ENCODE measurements at places on chromosomes 11 and 22.
A peak's percentile ranks its signal among the peaks of the same experiment; 100 is the strongest.

DNA sequence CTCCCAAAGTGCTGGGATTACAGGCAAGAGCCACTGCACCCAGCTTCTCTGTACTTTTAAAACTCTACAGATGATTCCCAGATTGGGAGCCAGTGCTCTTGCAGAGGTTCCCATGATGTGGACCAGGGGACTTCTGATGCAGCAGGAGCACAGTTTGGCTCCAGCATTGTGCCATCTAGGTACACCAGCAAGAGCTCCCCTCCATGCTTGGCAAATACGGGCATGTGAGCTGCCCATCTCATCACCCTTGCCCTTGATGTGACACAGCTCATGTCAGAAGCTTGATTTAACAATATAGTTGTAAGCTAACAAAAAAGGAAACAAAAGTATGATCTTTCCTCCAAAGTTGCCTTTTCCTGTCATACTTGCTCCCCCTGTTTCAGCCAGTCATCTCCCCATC, 28.7 kb downstream of the SNU13 start:
- DNase-seq, result no peak

- DNase-seq, result no peak
These were observed 10.5 kb upstream of the C11orf24 start for GRCh38 chr11:68282141-68282860.

DNA sequence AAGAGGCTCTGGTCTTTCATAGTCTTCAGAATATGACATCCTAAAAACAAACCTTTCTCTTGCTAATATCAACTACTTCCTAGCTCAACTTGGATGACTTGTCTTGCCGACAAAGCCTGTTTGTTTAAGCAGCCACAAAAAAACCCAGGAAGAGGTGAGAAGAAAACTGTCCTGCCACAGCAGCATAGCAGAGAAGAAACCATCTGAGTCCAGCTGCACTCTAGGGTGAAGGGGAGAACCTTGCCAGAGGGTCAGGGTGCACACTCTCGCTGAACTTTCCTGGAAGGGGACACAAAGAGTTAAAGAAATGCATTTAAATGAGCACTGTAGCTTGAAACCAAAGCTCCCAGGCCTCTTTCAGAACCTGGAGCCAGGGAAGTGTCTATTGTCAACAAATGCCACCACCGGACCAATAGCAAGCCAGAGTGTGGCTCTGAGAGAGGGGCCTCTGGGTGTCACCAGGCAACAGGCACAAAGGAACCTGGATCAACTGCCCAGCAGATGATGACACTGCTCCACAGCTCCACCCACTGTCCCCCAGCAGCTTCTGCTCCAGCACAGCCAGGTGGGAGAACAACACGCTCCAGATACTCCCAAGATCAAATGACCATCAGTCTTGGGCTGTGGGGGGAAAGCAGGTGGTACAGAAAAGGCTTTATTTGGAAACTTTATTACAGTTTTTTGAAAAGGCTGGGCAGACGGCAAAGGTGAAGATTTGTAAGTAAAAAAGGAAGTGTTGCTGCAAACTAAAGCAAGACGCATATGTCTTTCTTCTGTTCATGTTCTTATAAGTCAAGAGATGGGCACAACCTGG, 105.7 kb downstream of the RASSF10 start:
- no peak for DNase-seq

- no peak for DNase-seq
These were observed 19.7 kb downstream of the SART1 start for GRCh38 chr11:65981101-65981740.

DNA sequence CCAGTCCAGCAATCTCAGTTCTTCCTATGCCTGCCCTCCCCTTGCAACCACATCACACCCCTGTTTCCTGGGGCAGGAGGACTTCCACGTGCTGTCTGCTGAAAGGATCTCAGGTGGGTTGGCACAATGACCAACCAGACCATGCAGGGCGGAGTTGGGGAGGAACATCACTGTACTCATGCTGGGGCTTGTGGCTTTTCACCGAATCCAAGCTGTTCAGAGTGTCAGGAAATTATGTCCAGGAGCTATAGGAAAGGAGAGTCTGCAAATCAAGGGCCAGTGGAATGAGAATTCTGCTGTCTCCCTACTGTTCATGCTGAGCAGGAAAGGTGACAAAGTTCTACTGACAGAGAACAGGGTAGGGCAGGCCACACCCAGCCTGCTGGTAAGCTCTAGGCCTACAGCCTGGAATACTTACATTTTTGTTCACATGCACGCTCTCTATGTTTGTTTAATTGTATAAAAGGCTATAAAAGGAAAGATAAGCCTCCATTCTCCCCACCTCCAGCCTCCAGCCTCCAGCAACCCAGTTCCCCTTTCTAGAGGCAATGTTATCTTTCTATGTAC, 1.7 kb upstream of the PLAAT2 start:
- DNase-seq, result no peak

DNA sequence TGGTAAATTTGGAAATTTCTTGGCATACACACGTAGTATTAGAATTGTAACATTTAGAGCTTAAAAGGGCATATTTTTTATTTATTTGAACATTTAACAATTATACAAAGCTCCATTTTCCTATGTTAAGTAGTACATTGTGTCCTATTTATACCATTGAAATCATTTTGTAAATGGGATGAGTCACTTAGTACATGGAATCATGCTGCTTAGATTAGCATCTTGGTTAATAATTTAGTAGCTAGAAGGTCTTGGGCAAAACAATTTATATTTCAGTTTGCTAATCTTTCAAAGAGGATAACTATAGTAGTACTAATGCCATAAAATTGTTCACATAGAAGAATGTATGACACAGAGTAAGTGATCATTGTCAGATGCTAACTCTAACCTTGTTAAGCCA, 450.1 kb upstream of the LUZP2 start:
- DNase-seq, result no peak

GRCh38 chr22:45934168-45934564, 42.8 kb downstream of the WNT7B start:
- no peak for DNase-seq

GRCh38 chr11:4639931-4640330, 2.7 kb downstream of the OR51D1 start:
- no peak for DNase-seq

GRCh38 chr11:985406-985805, 51.1 kb downstream of the MUC6 start:
- no peak for DNase-seq

- DNase-seq, result no peak
These were observed 502.4 kb downstream of the INSC start for GRCh38 chr11:15617126-15617525.

- no peak for DNase-seq
These were observed 5.7 kb upstream of the MUC5B start for GRCh38 chr11:1217151-1217550.

- DNase-seq, result no peak
These were observed 130.9 kb downstream of the BBOX1 start for GRCh38 chr11:27171376-27171958.

- DNase-seq, result no peak
These were observed 281.8 kb downstream of the ETS1 start for GRCh38 chr11:128305588-128305987.

- DNase-seq, result no peak
These were observed 25.5 kb downstream of the CTNND1 start for GRCh38 chr11:57787006-57787604.

- DNase-seq, result no peak
These were observed 13.4 kb downstream of the ZP1 start for GRCh38 chr11:60880643-60881282.

GRCh38 chr11:104370478-104370877, 206.5 kb upstream of the PDGFD start:
- no peak for DNase-seq

DNA sequence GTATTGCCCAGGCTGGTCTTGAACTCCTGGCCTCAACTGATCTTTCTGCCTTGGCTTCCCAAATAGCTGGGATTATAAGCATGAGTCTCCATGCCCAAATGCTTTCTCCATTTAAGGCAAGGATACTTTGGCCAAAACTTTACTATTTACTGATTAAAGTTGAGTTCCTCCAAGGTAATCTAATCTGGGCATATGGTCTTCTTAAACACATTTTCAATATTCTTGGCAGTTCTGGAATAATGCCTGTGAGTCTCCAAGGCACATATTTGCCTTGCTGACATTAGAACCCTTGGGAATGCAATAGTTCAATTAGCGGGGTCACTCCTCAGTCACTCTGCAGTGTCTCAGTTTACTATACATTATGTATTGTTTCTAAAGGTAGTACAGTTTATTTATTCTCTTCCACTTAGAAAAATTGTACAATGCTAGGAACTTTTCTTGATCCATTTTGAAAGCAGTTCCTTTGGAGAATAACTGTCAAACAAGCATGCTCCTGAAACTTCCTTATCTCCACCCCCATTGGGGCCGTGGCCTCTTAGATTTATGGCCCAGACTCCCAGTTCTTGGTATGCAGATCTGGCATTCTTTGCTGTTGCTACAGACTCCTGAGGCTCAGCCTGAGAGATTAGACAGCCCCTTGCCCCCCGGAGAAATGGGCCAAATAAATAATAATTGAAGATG, 13.1 kb upstream of the RAB38 start:
- no peak for DNase-seq

- no peak for DNase-seq
These were observed 94.2 kb downstream of the ABTB2 start for GRCh38 chr11:34263441-34264091.

GRCh38 chr11:64877390-64878222, 815 bp downstream of the EHD1 start:
- no peak for DNase-seq

GRCh38 chr11:112012874-112013273, 12.3 kb upstream of the DLAT start:
- no peak for DNase-seq

- no peak for DNase-seq
These were observed 2.5 kb downstream of the CNIH2 start for GRCh38 chr11:66280428-66280827.

- DNase-seq, result no peak
These were observed 547 bp downstream of the UVRAG start for GRCh38 chr11:75815345-75816168.

GRCh38 chr11:112293614-112294013, 33.0 kb upstream of the PLET1 start:
- DNase-seq, result no peak

GRCh38 chr11:128757886-128758612, 64.2 kb downstream of the FLI1 start:
- DNase-seq, result no peak

GRCh38 chr11:73291781-73292524, 16.1 kb upstream of the ARHGEF17 start:
- no peak for DNase-seq

DNA sequence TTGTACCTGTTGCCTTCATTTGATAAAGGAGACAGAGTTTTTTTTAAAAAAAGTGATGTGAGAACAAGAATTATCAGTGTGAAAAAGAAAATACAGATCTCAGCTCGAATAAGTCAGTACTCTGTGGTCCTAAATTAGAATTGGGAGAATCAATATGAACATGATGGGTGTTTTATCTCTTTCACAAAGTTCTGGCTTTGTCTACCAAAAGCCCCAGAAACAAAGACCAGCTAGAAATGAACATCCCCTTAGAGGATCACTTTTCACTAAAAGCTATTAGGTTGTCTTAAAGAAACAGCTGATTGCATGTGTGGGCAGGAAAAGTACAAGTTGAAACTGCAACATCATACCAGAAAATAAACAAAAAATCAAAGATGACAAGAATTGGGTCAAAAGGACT, 8.4 kb upstream of the ST14 start:
- DNase-seq, result no peak

GRCh38 chr11:64356498-64357411, 2.2 kb upstream of the RPS6KA4 start:
- peak; percentile 31 for DNase-seq

GRCh38 chr11:75548595-75549272, 13.3 kb upstream of the SERPINH1 start:
- DNase-seq, result no peak
